Activated CD4-positive, alpha-beta memory T cell treated with anti-CD3 and anti-CD28 coated beads, Interleukin-2, amount 10 ng/mL, durations not matched to agents 7 days and 5 days (primary cell): ENCODE measurements at places on chromosomes 11 and 22. TPM values are rescaled to one million over a fixed set of nuclear protein-coding genes. Genes with fewer than 3 reads are reported as not detected.

Gene CD3D
- total RNA-seq: 467 TPM

Gene DTX4
- 0.48 TPM for total RNA-seq

Gene NOL12
- 36.6 TPM for total RNA-seq

Gene NRGN
- total RNA-seq: 7.3 TPM

Gene FAM180B
- 0.15 TPM for total RNA-seq

DNA sequence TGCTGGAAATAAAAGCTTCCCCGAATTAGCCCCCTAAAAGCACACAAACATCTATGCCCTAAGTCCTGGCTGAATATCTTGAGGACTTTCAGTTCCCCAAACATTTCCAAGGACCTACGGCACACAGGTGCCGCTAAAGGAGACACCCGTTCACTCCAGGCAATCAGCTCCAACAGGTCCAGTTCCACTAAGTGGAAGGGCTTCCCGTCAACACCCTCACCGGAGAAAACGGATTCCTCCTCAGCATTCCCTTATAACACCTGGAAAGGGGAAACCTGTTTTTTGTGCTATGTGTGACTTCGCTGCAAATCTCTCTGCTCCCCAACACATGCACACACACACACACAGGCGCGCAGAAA, 3.9 kb downstream of the TENM4 start:
- DNase-seq: no peak
- no peak overlapping the region for H3K27ac ChIP-seq
- H3K4me3 ChIP-seq: no peak overlapping the region
- peaks cover 10% of the 10 kb centered on the region for H3K4me1 ChIP-seq

DNA sequence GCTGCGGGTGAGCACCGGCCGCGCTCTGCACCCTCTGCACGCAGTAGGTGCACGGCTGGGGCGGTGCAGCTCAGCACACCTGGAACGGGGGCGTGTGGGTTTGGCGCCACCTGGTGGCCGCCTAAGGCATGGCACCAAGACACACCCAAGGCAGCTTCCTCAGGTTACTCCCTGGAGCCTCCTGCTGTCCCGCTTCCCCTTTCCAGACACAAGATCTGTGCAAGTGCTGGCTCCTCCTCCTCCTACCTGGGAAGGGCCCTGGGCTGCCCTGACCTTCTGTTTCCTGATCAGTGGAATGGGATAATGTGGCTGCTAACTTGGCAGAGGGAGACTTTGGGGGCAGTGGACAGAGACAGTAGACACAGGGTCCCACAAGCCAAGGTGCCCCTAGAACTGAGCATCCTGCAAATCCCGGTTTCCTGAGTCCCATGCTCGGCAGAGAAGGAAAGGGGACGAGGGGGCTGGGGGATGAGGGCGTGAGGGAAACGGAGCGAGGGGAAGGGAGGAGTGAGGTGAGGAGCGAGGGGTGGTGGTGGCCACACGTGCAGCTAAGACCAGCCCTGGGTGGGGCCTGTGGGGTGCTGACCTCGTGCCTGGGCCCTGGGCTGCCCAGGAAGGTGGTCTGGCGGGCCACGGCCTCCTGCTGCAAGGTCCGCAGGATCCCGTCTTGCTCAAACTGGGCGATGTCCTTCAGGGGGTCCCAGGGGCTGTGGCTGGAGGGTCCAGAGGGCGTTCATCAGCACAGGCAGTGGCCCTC, 34.8 kb upstream of the CARS1 start:
- no peak overlapping the region for H3K4me3 ChIP-seq
- DNase-seq: peak; percentile 82
- no peak overlapping the region for H3K27ac ChIP-seq
- H3K36me3 ChIP-seq: no peaks in the 10 kb centered on the region
- peaks cover 4% of the 10 kb centered on the region for H3K4me1 ChIP-seq
- H3K27me3 ChIP-seq: peaks cover 9% of the 10 kb centered on the region

- H3K4me1 ChIP-seq: no peaks in the 10 kb centered on the region
- H3K36me3 ChIP-seq: no peaks in the 10 kb centered on the region
- no peak overlapping the region for H3K27ac ChIP-seq
- peaks cover 37% of the 10 kb centered on the region for H3K27me3 ChIP-seq
- no peak for DNase-seq
- H3K4me3 ChIP-seq: no peak overlapping the region
Observed at GRCh38 chr11:7688238-7688826, 15.0 kb upstream of the CYB5R2 start.

GRCh38 chr11:57474803-57475115, 14.4 kb downstream of the RTN4RL2 start:
- no peak overlapping the region for H3K27ac ChIP-seq
- H3K4me3 ChIP-seq: no peak overlapping the region
- no peak for DNase-seq
- H3K27me3 ChIP-seq: peaks cover 49% of the 10 kb centered on the region
- no peaks in the 10 kb centered on the region for H3K36me3 ChIP-seq
- H3K4me1 ChIP-seq: peaks cover 33% of the 10 kb centered on the region
